ENCODE measurements at places on chromosomes 3 and 15.

DNA sequence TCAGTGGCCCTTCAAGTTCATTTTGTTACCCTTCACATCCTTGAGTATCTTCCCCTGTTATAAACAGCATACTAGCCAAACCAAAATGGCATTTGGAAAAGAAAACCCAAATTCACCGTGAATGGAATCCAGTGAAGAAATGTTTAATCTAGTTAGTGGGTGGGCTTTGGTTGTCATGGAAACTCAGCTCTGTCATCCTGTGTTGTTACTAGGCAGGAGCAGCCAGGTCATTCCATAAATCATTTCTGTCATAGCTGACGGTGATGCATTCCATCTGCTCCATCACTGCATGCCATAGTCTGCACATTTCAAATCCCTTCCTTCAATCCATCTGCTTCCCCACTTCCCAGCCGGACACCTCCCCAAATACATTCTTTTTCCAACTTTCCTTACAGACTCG lies 140.4 kb upstream of the CGNL1 start:
- H3K4me3 ChIP-seq: no peak overlapping the region
- DNase-seq: peak; percentile 92
- peaks cover 12% of the 10 kb centered on the region for H3K36me3 ChIP-seq

- H3K4me1 ChIP-seq: peaks cover 65% of the 10 kb centered on the region
- no peak overlapping the region for H3K4me3 ChIP-seq
- DNase-seq: no peak
- H3K36me3 ChIP-seq: peaks cover 39% of the 10 kb centered on the region
- H3K27me3 ChIP-seq: no peaks in the 10 kb centered on the region
Measured at GRCh38 chr3:123692041-123692440, 107.2 kb upstream of the HACD2 start.

GRCh38 chr15:61137105-61137792 lies 91.9 kb downstream of the RORA start:
- no peaks in the 10 kb centered on the region for H3K27me3 ChIP-seq
- no peaks in the 10 kb centered on the region for H3K36me3 ChIP-seq
- H3K4me1 ChIP-seq: no peaks in the 10 kb centered on the region
- H3K27ac ChIP-seq: no peak overlapping the region
- H3K4me3 ChIP-seq: no peak overlapping the region

DNA sequence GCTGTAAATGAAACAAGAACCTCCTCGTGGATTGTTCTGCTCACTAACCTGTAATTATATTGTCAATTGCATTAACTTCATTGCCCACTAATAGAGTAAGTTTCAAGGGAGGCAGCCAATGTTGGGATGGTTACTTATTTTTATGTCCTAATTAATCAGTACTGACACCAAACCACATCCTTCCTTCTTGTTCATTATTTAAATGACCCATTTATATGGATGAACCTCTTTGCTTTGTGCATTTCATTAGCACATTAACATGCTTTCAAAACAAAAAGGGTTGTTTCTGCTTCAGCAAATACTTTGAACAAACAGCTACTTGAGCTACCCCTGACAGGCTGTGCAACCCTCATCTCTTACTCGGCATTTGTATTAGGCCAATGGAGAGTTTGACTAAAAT lies 374.2 kb downstream of the MECOM start:
- H3K36me3 ChIP-seq: no peaks in the 10 kb centered on the region
- H3K4me1 ChIP-seq: no peaks in the 10 kb centered on the region
- no peak for DNase-seq
- H3K27ac ChIP-seq: no peak overlapping the region
- no peaks in the 10 kb centered on the region for H3K27me3 ChIP-seq
- H3K4me3 ChIP-seq: no peak overlapping the region

- H3K36me3 ChIP-seq: no peaks in the 10 kb centered on the region
- no peaks in the 10 kb centered on the region for H3K27me3 ChIP-seq
- no peaks in the 10 kb centered on the region for H3K4me1 ChIP-seq
- H3K4me3 ChIP-seq: no peak overlapping the region
Measured at GRCh38 chr3:189262746-189263145, 91.0 kb downstream of the TPRG1 start.
